ENCODE measurements at places on chromosomes 13 and 19.

DNA sequence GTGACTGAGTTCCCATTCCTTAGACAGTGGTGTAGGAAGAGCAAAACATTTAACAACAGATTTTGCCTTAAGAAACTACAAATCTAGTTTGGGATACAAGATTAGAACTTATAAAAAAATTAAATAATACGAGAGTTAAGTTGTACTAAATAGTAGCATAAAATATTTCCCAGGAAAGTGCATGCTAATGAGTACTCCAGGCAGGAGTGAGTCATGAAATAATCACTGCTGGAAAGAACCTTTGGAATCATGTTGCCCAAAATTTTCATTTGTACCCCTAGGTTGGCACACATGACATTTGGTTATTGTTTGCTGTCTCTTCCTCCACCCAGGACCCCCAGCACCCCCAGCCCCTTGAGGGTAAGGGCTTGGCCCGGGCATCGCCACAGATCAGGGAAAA is 26.3 kb upstream of the KL start:
- no peak for DNase-seq

- no peak for DNase-seq
Observed at GRCh38 chr13:113650275-113650674, 7.7 kb downstream of the ATP4B start.

DNA sequence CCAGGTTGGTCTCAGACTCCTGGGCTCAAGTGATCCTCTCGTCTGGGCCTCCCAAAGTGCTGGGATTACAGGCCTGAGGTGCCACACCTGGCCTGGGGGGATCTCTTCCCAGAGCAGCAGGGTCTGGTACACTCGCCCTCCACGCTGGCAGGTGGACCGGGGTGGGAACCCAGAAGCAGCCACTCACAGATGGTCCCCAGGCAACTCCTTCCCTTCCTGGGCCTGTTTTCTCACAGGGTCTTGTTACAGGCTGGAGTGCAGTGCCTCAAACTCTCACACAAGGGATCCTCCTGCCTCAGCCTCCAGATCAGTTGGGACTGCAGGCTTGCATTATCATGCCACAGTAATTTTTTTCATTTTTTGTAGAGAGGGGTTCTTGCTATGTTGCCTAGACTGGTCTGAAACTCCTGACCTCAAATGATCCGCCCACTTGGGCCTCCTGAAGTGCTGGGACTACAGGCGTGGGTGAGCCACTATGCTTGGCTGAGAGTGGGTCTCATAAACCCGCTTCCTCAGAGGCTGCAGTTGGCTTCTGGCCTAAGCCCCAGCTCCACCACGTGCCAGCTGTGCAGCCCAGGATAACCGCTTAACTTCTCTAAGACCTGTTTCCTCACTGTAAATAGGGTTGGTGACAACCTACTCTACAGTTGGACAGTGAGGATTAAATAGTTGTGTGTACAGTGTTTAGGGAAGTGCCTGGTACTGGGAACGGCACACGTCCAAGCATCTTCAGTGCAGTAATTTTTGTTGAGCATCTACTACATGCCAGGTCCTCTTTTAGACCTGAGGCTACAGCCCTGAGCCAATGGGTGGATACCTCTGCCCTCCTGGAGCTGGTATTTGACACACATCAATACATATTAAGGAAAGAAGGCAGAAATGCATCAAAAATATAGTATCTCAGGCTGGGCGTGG is 871 bp upstream of the CCER2 start:
- DNase-seq, result peak; percentile 52

DNA sequence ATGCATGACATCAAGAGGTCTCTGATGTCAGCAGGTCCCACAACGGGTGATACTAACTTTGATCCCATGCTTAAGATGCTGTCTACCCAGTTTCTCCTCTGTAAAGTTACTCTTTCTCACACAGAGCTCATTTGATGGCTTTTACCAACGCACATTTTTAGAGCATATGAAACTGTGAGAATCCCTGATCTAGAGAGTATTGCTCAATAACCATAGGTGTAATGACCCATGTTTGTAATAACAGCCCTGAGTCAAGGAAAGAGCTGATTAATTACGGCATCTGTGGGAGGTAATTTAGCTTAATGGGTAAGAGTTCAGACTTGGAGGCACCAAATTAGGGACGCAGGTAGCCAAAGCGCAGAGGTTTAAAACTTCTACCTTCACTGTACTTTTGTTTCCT is 18.0 kb upstream of the IZUMO2 start:
- no peak for DNase-seq

- no peak for DNase-seq
Observed at GRCh38 chr19:32555786-32556185, 25.2 kb upstream of the PDCD5 start.

DNA sequence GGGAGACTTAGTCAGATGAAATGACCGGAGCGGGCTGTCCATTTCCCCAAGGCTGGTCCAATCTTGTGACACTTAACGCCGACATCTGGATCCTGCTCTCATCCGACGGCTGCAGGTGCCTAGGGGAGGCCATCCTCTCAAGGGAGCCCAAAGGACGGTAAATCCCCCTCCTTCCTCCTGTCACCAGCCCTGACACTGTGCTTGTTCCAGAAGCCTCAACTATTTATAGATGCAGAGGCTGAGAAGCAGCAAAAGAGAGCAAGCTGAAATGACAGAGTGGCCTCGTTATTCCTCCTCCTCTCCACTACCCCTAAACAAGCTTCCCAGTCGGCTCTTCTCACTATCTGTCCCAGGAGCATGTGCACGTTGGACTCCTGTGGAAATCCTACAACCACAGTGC is 533.7 kb downstream of the LIG4 start:
- DNase-seq, result no peak

- no peak for DNase-seq
Observed at GRCh38 chr13:97654236-97654635, 220.3 kb downstream of the RAP2A start.

DNA sequence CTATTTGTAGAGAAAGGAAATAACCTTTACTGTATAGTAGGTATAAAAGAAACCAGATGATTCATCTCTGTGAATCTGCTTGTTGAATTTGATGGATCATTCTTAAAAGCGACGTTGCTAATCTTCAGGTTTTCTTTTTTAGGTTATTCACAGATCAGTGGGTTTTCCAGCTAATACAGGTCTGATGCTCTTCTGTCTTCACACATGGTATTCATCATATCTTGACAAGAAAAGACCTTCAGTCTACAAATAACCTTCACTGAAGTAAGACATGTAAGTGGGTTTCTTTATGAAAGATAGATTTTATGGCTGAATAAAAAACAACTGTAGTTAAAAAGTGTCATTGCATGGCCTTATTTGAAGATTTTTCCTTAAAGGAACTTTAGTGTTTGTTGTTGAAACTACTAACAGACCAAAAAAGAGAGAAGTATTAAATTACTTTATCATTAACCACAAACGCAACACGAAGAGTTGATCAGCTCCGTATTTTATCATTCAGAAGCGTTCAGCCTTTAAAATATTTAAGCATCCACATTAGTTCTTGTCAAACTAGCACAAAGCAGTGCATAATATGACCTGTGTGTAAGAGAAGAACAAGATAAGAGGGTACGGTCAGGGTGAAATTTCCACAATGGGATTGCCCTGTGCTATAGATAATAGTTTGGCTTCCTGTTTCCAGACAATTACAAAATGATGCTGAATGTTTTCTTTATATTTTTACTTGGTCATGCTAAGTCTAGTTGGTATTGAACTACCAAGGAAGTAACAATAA is 299.5 kb downstream of the MZT1 start:
- DNase-seq, result no peak

GRCh38 chr13:101624210-101624922 is 171.9 kb downstream of the ITGBL1 start:
- DNase-seq, result peak; percentile 11

DNA sequence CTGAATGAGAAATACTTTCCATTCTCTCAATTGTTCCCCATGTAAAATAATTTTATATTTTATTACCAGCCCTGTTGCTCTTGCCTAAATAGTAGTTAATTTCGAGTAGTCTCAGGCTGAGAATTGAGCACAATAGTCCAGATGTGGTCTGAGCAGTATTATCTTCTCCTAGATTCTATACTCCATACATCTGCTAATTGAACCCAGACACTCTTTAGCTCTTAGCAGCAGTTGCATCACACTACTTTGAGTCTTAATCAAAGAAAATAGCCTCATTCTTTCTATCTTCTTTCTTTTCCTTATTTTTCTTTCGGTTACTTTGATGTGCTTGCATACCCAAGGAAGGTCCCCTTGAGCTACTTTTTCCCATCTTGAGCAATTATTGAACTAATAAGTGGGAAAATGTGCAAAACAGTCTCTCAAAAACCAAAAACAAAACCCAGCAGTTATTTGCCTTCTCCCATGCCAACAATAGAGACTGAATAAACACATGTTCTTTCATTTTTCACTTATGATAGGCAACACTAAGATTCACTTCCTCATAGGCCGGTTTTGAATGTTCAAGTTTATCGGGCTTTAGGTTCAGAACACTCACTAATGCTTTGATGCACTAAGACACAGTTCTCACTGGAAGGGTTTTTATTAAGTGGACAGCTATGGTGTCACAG is 204.5 kb downstream of the POU4F1 start:
- peak; percentile 43 for DNase-seq

DNA sequence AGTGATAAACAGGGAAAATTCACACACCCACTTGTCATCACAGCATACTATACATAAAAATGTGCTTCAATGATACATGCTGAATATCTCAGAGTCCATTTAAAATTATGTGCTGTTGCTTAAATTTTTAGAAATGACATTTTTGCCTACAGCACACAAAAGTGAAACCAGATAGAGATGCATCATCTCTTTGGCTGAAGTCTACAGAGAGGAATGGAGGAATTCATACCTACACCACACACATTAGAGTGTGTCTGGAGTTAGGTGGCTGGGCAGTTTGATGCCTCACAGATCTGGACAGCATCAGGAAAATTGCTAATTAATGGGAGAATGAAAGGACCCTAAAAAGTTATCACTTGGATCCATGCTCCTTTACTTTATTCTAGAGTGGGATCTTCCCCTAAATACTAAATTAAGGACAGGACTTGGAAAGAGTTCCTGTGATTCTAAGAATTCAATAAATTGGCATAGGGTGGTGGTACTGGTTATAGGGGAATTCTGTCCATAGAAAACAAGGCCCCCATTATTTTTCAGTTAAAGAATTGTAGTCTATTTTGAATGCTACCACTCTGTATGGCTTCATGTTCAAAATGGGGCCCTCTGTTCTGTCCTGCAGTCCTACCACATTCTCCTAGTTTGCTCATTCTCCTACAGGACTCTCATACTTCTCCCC is 41.3 kb downstream of the RCBTB2 start:
- peak; percentile 43 for DNase-seq

- DNase-seq, result no peak
Observed at GRCh38 chr19:55113570-55114039, 3.8 kb downstream of the PPP1R12C start.

DNA sequence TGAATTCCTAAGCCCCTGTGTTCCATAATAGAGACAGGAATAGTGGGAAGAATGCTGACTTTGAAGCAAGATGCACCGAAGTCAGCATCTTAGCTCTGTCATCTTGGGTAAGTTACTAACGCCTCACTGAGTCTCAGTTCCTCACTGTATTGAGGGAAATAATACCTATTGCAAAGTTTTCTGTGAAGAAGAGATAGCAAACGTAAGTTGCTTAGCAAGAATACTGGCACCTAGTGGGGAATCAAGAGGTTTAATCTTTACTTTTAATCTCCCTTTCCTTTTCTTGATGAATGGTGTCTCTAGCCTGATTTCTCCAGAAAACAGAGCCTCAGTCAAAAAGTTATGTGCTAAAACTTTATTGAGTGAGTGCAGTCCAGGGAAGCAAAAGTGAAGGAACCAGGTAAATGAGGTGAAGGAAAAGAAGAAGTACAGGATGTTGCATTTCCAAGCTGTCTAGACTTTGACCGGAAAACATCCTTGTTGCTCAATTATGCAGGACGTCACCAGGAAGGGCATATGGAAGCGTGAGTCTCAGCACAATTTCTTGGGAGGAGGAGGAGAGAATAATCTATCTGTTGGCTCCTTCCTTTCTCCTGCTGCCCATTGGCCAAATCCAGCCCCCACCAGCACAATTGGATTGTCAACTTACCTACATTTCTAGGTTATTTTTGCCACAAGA is 210.0 kb downstream of the B3GLCT start:
- no peak for DNase-seq

DNA sequence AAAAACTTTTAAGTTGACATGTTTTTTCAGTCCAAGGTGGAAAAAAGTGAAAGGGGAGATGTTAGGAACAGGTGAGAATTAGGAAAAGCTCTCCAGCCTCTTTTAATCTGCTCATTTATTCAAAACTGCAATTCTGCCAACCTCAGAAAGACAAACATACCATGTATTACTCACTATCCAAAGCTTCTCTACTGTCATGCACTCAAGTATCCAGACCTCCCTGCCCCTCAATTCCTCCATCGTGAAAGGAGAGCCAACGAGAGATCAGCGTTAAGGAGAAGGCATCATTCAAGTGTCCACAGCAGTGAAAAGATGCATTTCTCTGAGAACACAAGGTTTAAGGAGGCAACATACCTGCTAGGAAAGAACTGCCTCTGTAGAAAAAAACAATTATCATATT is 24.5 kb downstream of the DIAPH3 start:
- DNase-seq, result no peak

DNA sequence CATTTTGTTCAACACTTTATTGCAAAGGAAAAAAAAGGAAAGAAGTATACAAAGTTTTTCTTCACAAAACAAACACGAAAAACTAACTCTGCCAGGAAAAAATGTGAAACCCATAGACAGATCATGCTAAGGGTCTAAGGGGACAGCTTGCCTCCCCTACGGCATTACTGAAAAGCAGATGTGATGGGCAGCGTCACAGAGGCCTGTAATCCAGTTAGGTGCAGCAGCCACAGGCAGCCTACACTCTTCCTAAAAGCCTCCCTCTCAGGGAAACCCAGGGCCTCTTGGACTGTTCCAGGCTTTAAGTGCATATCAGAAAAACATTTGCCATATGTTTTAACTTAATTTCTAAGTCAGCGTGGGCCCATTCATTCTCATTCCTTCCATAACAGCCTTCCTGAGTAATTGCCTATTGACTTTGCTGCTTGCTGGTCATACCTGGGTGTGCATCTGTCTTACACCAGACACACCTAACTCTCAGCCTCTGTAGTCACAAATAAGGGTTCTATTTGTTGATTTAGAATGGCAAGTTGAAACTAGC is 135.7 kb upstream of the SERP2 start:
- DNase-seq, result no peak

DNA sequence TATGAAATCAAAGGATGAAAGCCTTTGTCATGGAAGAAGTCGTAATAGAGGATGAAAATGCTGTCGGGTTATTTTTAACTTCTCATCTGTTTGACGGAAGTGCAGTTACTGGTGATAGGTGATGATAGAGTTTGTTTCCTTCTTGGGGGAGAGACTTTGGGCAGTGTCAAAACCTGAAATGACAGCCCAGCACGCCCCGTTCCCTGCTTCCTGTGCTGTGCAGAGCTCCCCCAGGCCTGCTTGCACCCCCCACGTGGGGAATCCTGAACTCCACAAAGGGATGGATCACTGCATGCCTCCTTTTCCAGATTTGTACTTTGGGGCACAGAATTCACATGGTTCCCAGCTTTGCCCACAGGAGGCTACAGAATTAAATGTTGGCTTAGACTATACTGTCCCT is 102.7 kb downstream of the ATP11A start:
- DNase-seq, result no peak

GRCh38 chr13:33956346-33956745 is 138.4 kb downstream of the RFC3 start:
- no peak for DNase-seq

- DNase-seq, result peak; percentile 40
Observed at GRCh38 chr13:52159159-52159982, at the start of gene NEK3. NEK3 (minus strand) TSS chr13:52159597; CDS start chr13:52156191, 3,406 bp downstream.
